ENCODE measurements at places on chromosomes 6 and 20. TPM values are rescaled to one million over a fixed set of nuclear protein-coding genes. Genes with fewer than 3 reads are reported as not detected.

Gene FOXQ1
- 0.31 TPM for polyA plus RNA-seq

Gene NKX2-2
- polyA plus RNA-seq: not detected

Gene RTN4IP1
- 3.1 TPM for polyA plus RNA-seq

Gene CRIP3
- not detected for polyA plus RNA-seq

Gene DNMT3B
- 1.3 TPM for polyA plus RNA-seq

Gene MACROD2
- 1.3 TPM for polyA plus RNA-seq

Gene SNAP91
- polyA plus RNA-seq: not detected

Gene SUPT3H
- polyA plus RNA-seq: 9.2 TPM

Gene TAF11
- polyA plus RNA-seq: 15.2 TPM

Gene CPNE5
- polyA plus RNA-seq: 0.10 TPM

Gene ZNF334
- 1.8 TPM for polyA plus RNA-seq

Gene OOEP
- polyA plus RNA-seq: not detected

Gene THBS2
- polyA plus RNA-seq: 857 TPM

Gene C2
- polyA plus RNA-seq: 0.74 TPM

All from BJ (cell line).